ENCODE measurements at places on chromosomes 2 and 18.
A peak's percentile ranks its signal among the peaks of the same experiment; 100 is the strongest.

GRCh38 chr2:43132683-43133301, 93.6 kb downstream of the ZFP36L2 start:
- peak; percentile 17 for DNase-seq

DNA sequence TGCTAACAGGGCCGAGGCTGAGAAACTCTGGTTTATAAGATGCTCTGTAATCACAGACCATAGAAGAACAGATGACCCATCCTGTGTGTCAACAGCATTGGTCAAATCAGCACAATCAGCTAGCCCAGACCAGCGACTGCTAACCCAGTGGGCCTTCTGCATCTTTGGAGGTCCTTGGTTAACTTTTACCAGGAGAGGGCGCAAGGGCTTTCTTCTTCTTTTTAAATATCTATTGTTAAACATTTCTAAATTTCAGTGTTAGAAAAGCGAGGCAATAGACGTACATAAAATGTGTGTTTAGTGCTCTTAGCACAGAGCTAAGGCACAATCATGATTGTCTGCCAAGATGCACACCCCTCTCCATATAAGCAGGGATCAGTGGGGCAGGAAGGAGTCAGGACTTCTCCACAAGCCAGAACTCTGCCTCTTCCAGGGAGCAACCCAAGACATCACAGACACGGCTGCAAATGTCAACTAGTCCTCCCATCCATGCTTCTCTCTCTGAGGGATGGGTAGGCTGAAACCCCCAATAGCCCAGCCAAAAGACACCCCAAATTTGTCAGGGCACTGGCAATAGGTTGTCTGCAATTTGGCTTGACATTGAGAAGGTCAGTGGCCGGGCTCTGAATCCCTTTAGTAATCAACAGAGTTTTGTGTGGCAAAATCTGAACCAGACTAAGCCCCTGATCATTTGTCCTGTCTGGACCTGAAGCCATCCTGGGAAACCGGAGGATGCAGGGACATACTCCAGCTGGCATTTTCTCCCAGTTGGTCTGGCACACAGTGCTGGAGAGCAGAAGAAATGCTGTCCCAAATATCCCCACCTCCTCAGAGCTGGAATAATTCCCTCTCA, 188.2 kb downstream of the BCL2 start:
- DNase-seq = no peak

DNA sequence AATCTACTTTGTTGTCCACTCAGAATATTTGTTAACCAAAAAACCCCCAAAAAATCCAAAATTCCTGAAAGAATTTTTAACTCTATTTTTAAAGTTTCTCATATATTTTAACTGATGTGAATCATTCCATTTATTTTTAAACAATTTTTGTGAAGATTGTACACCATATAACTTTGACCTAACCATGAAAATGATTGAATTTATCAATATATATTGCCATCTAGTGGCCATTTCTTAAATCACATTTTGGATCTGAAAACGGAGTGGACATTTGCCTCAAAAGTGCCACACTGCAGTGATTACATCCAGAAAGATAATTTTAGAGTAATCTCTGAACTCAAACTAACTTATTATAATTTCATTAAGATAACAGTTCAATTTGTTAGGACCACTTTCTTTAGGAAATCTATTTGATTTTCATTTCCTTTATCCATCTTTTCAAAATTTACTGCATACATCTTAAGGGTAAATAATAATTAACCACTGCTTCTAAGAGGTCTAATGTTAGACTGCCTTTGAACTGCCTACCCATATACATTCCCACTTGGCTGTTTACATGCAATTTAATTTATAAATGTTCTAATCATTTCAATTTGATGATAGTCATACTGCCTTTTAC, 71.1 kb downstream of the DSC3 start:
- DNase-seq = no peak

- no peak for DNase-seq
Observed at GRCh38 chr2:10588931-10589330, 100.8 kb downstream of the NOL10 start.

- DNase-seq = no peak
Observed at GRCh38 chr2:127407661-127408003, 10.6 kb upstream of the PROC start.

DNA sequence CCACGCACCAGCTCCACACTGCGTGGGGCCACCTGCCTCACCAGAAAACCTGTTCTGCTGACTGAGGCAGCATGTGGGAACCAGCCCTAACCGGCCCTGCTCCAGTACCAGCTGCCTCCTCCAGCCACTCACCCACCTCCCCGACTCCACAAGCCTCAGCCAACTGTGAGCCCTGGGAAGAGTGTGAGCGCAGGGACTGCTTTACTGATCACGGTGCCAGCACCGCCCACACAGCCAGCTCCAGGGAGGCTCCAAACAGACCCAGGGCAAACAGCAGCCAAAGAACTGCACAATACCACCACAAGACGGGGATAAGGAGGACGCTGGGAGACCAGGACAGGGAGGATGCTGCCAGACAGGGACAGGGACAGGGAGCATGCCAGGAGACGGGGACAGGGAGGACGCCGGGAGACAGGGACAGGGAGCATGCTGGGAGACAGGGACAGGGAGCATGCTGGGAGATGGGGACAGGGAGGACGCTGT, 28.4 kb downstream of the EIPR1 start:
- DNase-seq = no peak

DNA sequence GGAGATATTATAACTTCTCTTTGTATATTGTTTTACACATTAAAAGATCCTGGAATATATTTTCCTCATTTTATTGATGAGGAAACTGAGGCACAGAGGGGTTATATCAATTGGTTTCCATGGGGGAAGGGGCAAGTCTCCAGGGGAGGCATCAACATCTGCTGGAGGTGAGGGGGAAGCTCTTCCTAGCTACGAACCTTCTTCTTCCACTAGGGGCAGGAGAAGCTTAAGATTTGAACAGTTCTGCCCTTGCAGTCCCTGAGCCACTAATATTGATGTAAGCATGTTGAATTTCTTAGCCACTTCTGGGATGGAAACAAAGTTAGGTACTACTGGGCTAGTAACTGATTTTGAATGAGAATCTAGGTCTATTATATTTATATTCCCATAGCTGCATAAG, 140.1 kb upstream of the AQP4 start:
- no peak for DNase-seq

GRCh38 chr2:120378605-120379004, 32.7 kb downstream of the INHBB start:
- no peak for DNase-seq

All from omental fat pad (tissue), 4 donors.